ENCODE measurements at places on chromosomes 16 and 17. TPM values are rescaled to one million over a fixed set of nuclear protein-coding genes. Genes with fewer than 3 reads are reported as not detected.

Gene SLFN14
- 0.08 TPM for polyA plus RNA-seq

Gene TPSD1
- not detected for polyA plus RNA-seq

GRCh38 chr16:53703590-53704444 is at the start of the genes FTO and RPGRIP1L:
TSS of gene FTO (plus strand) at chr16:53704156.
TSS of gene RPGRIP1L (minus strand) at chr16:53703859. CDS start at chr16:53700723, 3,136 bp downstream.
- DNase-seq = peak; percentile 98

Gene C16orf96
- polyA plus RNA-seq = 0.33 TPM

DNA sequence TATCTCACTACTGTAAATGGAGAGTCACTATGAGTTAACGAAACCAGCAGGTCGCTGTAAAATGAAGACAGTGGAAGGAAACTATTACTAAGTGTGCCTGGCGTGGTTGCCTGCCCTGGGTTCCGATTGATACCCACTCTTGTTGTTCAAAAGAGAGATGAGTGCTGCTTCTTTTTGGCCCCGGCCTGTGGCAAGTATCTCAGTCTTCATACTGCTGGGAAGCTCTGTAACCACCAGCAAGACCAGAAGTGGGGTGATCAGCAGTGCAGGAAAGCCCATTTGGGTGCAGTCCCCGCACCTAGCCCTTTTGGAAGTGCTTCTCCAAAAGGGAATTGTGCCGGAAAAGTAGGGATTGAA is 104.5 kb downstream of the SNX29 start:
- no peak for DNase-seq

GRCh38 chr17:78240839-78241238 is 9.4 kb downstream of the TMEM235 start:
- DNase-seq = no peak

DNA sequence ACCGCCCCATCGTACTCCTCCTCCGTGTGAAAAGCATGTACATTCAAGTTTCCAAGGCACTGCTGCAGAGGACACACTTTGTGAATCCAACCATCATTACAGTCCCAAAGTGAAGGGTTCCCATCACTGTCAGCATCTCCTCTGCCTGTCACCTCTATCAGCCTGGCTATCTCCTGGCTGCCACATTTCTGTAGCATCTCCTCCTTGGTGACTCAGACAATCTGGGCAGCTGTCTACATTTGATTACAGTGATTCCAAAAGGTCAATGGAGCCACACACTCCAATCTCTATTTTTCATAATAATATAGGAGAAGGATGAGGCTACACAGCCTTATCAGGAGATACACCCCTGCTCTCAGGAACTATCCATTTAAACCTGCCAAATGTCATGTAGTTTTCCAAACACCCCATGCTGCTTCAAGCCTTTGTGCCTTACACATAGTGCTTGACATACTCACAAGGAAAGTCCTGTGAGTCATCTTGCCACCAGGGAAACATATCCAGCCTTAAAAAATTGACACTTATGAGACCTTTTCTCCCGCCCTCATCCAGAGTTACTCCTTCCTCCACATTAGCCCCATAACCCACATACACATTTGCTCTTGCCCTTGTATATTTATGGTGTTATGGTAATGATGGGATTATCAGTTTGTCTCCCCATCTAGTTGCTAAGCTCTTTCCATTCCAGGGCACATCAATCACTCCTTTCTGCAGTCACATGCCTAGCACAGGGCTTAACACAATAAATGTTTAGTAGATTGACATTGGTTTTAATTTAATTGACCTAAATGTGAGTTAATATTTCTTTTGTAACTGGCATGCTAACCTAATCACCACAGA is 250.1 kb upstream of the CDH5 start:
- DNase-seq = no peak

Gene SPATA32
- 0.38 TPM for polyA plus RNA-seq

GRCh38 chr16:15491411-15491810 is 57.0 kb downstream of the BMERB1 start:
- no peak for DNase-seq

DNA sequence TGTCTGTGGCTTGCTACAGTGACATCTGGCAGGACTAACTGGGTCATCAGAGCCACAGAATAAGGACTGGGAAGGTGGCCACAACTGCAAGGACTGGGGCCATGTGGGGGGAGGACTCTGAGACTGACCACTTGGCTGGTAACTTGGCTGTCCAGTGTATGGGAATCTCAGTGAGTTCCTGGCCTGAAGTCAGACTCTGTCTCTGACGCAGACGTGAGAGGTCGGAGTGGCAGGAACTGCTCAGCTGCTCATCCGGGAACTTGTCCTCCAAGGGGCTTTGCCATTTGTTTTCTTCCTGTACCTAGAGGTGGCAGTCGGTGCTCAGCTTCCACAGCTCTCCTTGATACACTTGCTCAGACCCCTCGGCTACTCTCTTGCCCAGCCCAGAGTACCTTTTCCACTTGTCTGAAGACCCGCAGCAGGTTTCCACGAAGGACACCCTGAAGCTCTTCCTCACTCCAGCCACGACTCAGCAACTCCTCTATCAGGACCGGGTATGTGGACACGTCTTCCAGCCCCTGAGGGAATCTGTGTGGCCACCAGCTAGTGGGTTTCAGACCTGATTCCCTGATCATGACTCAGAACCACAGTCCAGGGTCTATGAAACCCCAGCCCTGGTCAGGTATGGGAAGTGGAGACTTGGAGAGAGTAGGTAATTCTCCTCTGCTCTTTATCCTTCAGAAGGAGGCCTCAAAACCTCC is 7.3 kb upstream of the DPEP3 start:
- no peak for DNase-seq

- DNase-seq = no peak
These were observed 616.7 kb downstream of the KCNJ2 start for GRCh38 chr17:70786081-70786480.

GRCh38 chr17:27091043-27091497 is 202.8 kb upstream of the WSB1 start:
- no peak for DNase-seq

- no peak for DNase-seq
These were observed 72.6 kb downstream of the CLEC16A start for GRCh38 chr16:11016993-11017392.

DNA sequence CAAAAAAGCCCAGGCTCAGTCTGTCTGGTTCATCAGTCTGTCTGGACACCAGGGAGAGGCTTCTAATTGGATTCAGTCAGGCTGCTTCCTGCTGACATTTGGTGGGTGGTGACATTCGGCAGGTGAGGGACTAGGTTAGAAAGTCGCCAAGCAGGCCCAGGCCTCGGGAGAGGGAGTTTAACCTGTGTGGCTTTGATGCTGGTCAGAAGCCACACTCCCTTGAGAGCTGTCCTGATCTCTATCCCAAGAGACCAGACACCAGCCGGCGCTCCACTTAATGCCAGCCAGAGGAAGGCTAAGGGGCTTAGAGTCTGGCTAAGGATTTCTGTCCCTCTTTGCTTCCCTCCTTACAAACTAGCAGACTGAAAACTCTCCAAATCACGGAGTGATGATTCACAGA is 135.0 kb downstream of the GSG1L start:
- no peak for DNase-seq

DNA sequence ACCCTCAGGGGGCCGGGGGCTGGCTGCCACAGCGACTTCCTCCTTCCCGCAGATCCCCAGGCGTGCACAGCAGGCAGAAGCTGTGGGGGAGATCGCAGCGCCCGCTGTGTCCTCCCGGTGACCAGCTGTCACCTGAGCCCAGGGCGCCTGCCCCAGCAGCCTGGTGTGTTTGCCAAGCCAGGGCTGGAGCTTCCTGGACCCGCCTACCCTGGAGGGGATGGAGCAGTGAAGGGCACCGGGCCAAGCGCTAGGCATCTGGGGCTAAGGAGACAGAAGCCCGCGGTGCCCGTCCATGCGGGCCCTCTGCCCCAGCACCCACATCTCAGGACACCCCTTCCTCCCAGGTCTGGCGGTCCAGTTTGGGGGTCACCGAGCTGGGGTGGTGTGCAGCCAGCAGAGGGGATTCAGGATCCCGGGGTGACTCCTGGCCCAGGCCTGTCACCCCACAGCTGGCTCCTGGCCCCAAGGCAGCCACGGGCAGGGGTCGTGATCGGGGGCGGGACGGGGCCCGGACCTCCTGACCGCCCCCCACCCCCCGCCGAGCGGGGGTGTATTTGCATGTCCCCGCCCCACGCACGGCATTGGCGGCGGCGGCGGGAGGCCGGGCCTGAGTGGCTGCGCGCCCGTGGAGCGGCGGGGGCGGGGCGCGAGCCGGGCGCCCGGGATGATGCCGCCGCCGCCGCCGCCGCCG is at the start of gene RAB26:
Gene RAB26, plus strand, starts transcription at position 645 of the 691 bp plus-strand sequence. CDS start 159 bp downstream, outside the sequence.
- DNase-seq = peak; percentile 56

DNA sequence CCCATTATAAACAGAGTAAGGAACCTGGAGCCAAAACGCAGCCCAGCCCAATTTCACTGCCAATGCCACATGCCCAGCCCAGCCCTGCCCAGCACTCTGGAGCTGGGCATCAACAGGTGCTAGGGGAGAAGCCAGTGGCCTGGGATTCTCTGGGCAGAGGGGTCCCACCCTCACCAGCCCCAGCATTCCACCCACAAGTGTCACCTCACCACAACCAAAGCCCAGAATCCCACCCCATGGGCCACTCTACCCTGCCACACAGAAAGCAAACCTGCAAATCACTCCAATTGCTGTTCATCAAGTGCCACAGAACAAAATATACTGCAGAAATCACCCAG is 102.5 kb upstream of the CDH5 start:
- no peak for DNase-seq

Gene XYLT1
- polyA plus RNA-seq = 7.9 TPM

DNA sequence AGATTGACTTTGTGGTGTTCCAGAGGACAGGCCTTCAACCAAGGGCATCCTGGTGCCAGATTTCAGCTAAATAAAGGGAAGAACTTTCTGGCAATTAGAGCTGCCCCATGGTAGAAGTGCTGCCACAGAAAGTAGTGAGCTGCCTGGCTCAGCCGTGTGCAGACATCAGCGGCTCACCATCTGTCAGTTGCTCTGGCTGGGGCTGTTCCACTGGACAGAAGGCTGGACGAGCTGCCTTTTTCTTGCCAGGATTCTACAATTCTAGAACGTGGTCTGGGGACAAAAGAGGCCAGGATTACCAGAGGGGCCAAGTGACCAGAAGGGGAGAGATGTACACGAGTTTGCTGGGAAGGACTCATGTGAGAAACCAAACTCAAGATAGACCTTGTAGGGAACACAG is 107.0 kb upstream of the RPL38 start:
- DNase-seq = no peak

GRCh38 chr17:81921996-81922565 is 4.1 kb upstream of the SIRT7 start:
- no peak for DNase-seq

DNA sequence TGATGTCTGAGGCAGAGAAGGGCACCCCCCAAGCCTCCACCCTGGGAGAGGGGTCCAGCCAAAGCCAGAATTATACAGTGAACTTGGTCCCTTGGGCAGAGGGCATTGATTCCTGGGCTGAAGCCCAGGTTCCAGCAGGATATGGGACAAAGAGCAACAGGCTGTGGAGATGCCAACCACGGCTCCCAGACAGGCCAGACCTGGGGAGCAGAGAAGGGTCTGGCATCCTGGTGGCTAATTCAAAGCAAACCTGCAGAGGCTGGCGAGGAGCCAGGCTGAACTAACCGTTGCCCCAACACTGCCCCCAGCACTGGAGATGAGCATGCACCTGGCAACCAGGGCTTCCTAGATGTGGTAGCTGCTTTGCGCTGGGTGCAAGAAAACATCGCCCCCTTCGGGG is 3.0 kb downstream of the CES3 start:
- DNase-seq = no peak

- no peak for DNase-seq
These were observed 1.9 kb downstream of the DRG2 start for GRCh38 chr17:18089613-18090012.

DNA sequence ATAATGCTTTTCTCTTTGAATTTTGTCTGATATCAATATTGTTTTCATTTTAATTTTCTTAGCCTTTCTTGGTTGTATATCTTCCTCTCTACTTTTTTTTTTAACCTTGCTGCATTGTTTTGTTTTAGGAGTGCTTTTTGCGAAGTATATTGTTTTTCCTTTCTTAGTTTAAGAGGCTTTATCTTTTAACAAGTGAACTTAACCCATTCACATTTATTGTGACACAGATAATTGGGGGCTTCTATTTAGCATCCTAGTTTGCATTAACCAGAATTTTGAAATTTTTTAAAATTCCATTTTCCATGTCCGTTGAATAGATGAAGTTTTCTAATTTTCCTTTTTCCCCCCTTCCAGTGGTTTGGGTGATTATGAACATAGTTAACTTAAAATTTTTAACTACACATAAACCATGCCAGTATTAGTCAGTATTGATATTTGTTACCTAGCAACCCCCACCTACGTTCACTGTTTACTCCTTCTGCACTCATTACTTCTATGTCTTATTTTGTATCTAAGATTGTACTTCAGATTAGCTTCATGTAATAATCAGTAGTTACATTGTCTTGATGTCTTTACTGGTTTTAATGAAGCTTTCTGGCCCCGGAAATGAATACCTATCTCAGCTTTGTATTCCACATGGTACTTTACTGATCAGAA is 44.4 kb downstream of the TNRC6A start:
- no peak for DNase-seq

Gene TEKT1
- 0.62 TPM for polyA plus RNA-seq

Gene ASGR1
- 6.1 TPM for polyA plus RNA-seq

Gene ADAM11
- 2.8 TPM for polyA plus RNA-seq

DNA sequence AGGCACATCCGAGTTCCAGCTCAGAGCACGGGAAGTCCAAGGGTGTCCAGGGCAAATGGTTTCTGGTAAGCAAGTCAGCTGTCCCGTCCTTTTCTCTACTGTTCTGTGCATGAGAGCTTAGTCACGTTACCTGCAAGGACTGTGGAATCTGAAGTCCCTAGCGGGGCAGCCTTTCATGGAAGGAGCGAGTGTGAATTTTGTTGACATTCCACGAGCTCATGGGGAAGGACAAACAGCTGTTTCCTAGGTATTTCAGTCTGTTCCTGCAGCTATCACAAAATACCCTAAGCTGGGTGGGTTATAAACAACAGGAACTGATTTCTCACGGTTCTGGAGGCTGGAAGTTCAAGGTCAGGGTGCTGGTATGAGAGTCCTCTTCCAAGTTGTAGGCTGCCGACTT is 109.2 kb downstream of the SDR42E1 start:
- no peak for DNase-seq

GRCh38 chr16:65123396-65124211 is 1.7 kb upstream of the CDH11 start:
- DNase-seq = peak; percentile 42

DNA sequence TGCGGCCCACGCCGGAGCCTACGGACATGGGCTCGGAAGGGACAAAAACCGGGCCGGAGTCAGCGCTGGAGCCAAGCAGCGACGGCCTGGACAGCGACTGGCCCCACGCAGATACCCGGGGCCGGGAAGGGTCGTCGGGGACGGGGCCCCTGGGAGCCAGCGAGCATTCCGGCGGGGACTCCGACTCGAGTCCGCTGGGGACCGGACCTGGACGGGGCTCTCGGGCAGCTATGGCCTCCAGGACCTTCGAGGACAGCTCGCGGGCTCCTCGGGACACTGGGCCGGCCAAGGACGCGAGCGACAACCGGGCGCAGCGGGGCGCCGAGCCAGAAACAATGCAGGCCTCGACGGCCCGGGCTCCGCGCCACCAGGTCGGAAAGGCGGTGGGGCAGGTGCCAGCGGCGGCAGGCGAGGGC is 1.0 kb downstream of the MYO15B start:
- peak; percentile 25 for DNase-seq

Gene LGALS9B
- polyA plus RNA-seq = not detected

Gene C16orf46
- polyA plus RNA-seq = 1.9 TPM
